ENCODE measurements at places on chromosomes 5 and 9.

- DNase-seq: peak; percentile 11
These were observed 93.7 kb downstream of the SGCD start for GRCh38 chr5:156420665-156421064.

GRCh38 chr9:17906841-17907778 lies 328.2 kb downstream of the SH3GL2 start:
- DNase-seq: no peak

DNA sequence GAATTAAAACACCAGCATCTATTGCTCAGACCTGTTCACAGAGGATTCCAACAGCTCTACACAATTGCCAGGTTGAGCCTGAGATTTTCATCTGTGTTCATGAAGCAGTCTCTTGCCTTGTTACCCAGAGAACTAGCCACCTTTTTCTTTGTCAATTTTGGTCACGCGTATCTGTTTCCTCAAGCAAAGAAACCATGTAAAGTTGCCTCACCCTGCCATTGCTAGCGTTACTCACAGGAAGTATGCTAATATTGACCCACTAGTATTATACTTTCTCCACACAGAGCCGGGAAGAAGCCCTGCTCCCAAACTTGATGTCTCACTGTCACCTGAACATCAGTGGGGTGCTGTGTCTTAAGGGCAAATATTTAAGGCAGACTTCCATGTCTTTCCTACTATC lies 168.5 kb downstream of the PLPPR1 start:
- no peak for DNase-seq

GRCh38 chr5:155049569-155050383 lies 36.2 kb downstream of the KIF4B start:
- peak; percentile 5 for DNase-seq

- peak; percentile 93 for DNase-seq
These were observed 94.4 kb upstream of the IL6ST start for GRCh38 chr5:56088967-56089829.

DNA sequence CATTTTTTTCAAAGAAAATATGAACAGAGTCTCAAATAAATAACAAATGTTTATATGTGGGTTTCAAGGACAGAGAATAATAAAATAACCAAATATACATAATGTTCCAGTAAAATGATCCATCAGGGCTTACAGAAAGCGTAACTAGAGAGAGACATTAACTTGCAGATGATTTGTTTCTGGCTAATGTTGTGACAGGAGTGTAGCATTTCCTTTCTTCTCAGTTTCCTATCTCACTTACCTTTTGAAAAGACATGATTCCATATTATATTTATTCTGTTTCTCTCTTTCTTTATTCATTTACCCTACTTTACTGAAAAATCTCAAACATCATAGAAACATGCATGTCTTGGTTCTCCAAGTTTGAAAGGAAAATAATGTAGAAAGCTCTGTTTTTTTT lies 451.3 kb upstream of the CDH9 start:
- no peak for DNase-seq

- DNase-seq: no peak
These were observed 133.6 kb upstream of the IER5L start for GRCh38 chr9:129311643-129312042.

- no peak for DNase-seq
These were observed 26.1 kb upstream of the LARP1 start for GRCh38 chr5:154728939-154729588.

- no peak for DNase-seq
These were observed 138.4 kb upstream of the RPS23 start for GRCh38 chr5:82416512-82416911.

DNA sequence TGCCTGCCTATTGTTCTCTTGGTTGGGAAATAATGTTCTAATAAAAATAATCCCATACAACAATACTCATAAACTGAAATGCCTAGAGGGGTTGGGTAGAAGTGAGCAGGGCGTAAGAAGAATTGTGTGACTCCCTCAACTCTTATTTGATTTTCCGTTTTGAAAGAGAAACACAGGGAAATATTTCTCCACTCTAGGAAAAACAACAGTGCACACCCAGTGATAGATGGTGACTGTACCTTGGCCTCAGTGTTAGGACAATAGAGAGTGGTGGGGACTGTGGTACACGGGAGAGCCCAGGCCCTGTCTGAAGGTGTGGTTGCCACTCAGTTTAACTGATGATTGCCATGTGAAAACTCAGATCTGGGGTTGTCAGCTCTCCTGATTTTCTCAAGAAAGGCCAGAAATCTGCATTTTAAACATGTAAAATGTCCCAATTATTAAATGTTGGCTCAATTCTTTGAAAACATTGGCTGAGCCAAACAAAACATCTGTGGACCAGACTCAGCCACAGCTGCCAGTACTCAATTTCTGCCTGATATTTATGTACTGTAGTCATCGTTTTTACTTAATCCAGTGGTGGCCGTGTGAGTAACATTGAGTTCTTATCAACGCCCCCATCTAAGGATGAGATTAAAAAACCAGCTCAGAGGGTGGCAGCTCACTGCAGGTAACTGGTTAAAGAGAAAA lies 103.8 kb upstream of the ZNF618 start:
- peak; percentile 50 for DNase-seq

- DNase-seq: no peak
These were observed 90.8 kb upstream of the EGFLAM start for GRCh38 chr5:38167562-38167996.
